ENCODE measurements at places on chromosomes 13 and 19.

GRCh38 chr19:35438096-35438495, 10.0 kb upstream of the FFAR2 start:
- DNase-seq: no peak

DNA sequence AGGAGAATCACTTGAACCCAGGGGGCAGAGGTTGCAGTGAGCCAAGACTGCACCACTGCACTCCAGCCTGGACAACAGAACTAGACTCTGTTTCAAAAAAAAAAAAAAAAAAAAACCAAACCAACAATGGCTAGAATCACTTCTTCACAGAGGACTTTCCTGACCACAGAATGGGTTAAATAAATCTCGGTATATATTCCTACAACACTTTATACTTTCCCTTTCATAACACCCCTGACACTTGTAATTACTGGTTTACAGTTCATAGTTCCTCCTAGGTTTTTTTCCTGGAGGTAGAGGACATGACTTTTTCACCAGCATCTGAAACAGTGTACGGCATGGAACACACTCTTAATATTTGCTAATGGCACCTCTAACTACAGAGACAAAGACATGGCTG, 31.4 kb downstream of the ZDHHC20 start:
- no peak for DNase-seq

DNA sequence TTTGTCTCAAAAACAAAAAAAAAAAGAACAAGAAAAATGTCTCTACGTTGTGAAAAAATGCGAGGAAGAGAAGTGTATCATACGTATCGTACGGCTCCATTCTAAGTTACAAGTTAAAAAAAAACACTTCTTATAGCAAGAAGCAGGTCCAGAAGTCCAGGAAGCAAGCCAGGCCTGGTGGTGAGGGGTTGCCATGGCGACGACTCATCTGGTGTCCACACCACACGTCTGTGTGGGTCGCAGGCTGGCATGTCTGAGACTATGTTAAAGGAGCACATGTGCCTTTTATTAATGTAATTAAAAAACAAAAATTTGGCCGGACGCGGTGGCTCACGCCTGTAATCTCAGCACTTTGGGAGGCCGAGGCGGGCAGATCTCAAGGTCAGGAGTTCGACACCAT, 5.9 kb downstream of the MED16 start:
- no peak for DNase-seq

GRCh38 chr13:84705982-84706710, 823.9 kb upstream of the SLITRK1 start:
- no peak for DNase-seq

GRCh38 chr13:70098669-70099068, 9.0 kb upstream of the ATXN8OS start:
- no peak for DNase-seq

GRCh38 chr19:30416375-30416774, 44.2 kb downstream of the ZNF536 start:
- no peak for DNase-seq

DNA sequence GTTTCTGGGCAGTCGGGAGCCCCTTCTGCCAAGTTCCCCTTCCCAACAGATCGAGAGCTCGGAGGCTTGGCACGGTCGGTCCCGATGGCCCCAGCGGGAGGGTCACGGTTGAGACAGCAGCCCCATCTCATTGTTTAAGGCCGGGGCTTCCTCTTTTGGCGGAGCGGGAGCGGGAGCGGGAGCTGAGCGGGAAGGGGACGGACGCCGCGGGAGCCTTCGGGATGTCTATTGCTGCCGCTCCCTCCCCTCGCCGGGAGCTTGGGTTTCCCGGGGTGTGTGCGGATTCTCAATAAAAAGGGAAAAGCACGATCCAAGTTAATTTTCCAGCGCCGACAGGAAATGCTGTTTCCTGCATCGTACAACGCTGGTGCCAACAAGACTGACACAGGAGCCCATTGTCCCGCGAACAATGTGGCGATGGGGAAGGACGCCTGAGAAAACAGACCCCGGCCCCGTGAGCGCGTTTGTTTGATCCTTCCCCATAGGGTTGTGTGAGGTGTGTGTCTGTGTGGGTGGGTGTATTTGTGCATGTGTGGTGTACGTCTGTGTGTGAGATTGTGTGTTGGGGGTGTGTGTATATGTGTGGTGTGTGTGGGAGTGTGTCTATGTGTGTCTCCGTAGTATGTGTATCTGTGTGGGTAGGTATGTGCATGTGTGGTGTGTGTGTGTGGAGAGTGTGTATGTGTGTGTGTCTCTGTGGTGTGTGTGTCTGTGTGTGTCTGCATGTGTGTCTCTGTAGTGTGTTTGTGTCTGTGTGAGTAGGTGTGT, 36.3 kb upstream of the FLT1 start:
- DNase-seq: no peak

GRCh38 chr13:40241125-40241798, 425.2 kb downstream of the FOXO1 start:
- DNase-seq: no peak

DNA sequence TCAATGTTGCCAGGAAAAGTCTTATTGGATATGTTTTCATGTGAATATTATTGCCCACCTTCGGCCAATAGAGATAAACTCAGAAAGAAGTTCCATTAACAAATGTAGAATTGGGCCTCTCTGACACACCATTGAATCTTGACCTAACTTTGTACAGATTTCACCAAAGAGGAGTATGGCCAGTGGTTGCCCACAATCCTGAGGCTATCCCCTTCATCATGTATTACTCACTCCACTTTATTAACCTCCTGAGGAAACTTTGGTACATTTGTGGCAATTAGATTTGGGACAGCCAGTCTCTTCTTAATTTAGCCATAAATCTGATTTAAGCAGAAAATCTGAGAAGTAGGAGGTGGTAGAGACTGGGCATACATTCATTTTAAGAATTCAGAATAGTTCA, 53.3 kb upstream of the POSTN start:
- no peak for DNase-seq

DNA sequence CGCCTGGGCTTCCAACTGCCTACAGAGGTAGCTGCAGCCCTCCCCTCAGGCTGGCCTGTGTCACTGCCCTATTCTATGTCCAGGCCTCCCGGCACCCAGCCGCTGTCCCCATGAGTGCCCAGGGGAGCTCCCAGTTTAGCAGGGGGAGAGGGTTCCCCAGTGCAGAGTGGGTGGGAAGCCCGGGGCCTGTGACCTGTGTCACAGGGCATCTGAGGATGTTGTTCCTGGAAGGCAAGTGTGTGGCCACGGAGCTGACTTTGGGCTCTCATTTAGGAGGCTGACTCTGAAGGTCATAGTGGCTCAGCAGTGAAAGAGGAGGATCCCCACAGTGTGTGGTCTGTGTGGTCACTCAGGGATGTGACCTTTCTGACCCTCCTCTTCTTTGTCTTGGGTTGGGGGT, 25.1 kb downstream of the PPP1R37 start:
- DNase-seq: no peak

- no peak for DNase-seq
These were observed 14.2 kb downstream of the ZNF331 start for GRCh38 chr19:53552001-53552721.

DNA sequence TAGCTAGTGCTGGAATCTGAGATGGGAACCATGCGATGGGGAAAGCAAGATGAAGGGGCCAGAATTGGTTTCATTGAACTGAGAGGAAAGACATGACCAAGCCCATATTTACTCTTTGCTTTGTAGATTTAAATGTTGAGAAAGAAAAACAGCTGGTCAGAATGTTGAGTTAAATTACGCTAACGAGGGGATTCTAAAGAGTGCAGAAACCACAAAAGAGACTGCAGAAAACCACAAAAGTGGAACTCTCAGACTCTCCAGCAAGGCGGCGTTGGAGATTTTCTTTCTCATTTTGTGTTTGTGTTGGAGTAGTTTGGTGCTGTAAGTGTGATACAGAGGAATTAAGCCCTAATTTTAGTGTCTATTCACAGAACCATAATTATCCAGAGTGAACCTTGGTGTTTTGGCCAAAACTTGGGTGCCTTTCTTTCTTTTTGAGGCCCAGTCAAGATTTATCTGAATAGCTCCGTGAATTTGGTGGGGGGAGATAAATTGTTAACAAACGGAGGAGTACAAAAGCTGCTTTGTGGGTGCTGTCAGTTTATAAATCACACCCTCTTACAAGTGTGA, 26.3 kb downstream of the SAE1 start:
- DNase-seq: peak; percentile 29

- DNase-seq: no peak
These were observed 316.6 kb downstream of the DNAJC15 start for GRCh38 chr13:43339805-43340550.

DNA sequence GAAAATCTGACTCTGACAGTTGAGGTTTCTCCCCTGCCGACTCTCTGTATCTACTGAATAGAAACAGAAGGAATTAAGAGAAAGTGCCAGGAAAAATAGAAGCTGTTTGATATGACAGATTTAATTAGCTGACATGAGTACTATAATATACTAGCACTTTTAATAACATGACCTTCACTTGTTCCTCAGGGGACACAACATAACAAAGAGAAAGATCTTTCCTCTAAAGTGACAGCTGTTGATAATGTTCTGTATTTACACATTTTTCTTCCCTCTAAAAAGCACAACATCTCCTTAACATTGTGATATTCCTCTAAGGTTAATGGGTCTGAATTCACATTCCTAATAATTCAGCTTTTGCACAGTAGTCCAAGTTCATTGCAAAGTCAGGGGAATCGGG, 1136.0 kb downstream of the PCDH17 start:
- DNase-seq: no peak

- no peak for DNase-seq
These were observed 116.7 kb downstream of the KLF12 start for GRCh38 chr13:74017301-74018061.

DNA sequence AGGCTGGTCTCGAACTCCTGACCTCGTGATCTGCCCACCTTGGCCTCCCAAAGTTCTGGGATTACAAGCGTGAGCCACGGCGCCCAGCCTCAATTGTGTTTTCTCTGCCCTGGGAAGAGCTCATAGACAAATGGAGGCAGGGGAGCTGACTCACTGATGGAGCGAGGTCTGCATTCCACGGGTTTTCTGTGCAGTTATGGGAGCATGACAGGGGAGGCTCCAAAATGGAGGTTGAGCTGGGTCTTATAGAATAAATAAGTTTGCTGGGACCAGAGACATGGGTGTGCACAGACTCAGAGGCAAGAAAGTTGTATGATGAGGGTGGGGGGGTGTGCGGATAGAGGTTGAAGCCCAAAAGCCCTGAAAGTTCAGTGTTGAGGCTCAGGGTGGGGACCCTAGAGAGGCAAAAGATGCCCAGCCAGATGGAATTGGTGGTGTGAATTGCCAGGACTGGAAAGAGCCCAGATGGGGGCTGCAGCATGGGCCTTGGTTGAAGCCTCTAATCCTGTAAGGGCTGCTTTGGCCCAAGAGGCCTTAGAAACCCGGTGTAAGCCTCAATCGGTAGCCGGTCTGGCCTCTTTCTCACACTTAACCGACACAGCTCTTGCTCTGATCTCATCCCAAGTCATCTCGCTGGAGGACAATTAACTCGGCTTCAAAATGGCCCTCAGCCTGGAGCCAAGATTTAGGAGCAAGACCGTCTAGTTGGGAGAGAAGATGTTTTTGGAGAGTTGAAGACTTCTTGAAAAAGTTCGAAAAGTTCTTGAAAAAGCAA, 1.9 kb downstream of the TPM4 start:
- DNase-seq: no peak

DNA sequence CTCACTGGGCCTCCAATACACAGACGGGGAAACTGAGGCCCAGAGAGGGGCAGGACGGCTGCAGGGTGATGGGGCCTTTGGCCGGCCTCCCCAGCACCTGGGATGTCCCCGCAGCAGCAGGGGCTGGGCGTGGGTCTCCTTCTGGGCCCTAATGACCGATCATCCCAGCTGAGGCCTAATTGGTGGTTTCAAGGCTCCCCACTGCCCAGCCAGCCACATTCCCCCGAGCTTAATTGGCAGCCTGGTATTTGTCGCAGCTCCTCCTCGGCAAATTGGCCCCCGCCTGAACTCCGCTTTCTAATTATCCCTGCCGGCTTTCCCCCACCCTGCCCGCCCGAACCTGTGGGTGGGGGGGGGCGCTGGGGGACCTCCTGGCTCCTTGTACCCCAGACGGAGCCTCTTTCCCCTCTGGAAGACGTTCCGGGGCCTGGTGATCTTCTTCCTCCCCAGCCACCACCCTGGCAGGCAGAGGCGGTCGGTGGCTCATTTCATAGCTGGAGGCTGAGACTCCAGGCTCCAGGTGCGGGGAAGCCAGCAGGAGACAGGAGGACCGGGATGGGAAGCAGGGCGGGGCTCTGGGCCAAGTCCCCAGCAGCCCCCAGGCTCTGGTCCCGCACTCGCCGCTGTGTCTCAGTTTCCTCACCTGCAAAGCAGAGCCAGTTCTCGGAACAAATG, 27.2 kb upstream of the WDR18 start:
- no peak for DNase-seq

GRCh38 chr19:46394402-46394797, 19.0 kb downstream of the CCDC8 start:
- DNase-seq: no peak

- DNase-seq: no peak
These were observed 8.5 kb upstream of the PEX11G start for GRCh38 chr19:7497292-7497691.

DNA sequence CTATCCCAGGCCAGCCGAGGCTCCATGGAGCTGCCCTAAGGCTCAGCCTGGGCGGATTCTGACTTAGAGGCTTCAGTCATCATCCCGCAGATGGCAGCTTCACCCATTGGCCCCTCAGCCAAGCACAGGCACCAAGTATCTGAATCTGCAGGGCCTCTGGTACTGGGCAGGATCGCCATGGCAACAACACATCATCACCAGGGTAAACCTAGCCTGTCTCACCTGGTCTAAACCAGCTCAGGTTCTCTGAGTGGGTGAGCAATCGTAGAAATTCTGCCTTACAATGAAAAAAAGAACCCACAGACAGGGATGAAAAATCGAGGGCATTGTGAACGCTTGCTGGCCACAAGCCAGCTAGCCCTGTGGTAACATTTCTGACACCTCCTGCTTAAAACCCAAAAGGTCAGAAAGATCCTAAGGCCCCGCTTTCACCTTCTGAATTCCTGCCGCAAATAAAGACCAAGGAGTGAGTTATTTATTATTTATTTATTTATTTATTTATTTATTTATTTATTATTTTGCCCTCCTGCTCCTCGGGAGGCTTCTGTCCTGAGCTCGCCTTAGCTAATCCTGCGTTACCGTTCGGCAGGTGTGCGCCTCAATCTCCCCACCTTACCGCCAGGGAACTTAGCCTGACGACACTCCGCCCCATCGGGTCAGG, 12.0 kb upstream of the CEACAM21 start:
- DNase-seq: peak; percentile 71

Data from activated naive CD4-positive, alpha-beta T cell treated with anti-CD3 and anti-CD28 coated beads, Interleukin-2, amount 10 ng/mL, durations not matched to agents 7 days and 5 days (primary cell).